ENCODE measurements at places on chromosomes 12 and 14. TPM values are rescaled to one million over a fixed set of nuclear protein-coding genes. Genes with fewer than 3 reads are reported as not detected.

Gene WNT1
- total RNA-seq, result not detected

Gene GPR137C
- total RNA-seq, result 0.22 TPM

Gene AQP2
- total RNA-seq, result 0.63 TPM

Gene FAM181A
- not detected for total RNA-seq

Gene STAB2
- not detected for total RNA-seq

Gene GRIP1
- 0.07 TPM for total RNA-seq

GRCh38 chr12:128079-128478 is 61.5 kb downstream of the IQSEC3 start:
- DNase-seq, result no peak

DNA sequence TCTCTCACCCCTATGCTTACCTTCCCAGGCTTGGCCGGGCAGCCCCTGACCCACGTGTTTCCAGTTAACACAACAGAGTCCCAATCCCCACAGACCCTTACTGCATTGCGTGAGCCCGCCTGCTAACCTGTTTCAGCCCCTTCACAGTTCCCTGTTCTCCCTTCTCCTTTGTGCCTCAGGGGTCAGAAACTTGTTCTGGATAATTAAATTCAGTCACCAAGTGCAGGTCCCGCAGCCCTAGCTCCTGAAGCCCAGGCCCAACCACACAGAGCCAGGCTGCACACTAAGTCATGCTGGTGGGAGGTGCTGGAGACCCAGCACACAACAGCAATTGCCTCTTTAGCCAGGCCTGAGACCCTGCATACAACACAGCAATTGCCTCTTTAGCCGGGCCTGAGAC is 9.6 kb downstream of the ISM2 start:
- no peak for DNase-seq

GRCh38 chr12:95681210-95681765 is 109.3 kb downstream of the NTN4 start:
- DNase-seq, result no peak

DNA sequence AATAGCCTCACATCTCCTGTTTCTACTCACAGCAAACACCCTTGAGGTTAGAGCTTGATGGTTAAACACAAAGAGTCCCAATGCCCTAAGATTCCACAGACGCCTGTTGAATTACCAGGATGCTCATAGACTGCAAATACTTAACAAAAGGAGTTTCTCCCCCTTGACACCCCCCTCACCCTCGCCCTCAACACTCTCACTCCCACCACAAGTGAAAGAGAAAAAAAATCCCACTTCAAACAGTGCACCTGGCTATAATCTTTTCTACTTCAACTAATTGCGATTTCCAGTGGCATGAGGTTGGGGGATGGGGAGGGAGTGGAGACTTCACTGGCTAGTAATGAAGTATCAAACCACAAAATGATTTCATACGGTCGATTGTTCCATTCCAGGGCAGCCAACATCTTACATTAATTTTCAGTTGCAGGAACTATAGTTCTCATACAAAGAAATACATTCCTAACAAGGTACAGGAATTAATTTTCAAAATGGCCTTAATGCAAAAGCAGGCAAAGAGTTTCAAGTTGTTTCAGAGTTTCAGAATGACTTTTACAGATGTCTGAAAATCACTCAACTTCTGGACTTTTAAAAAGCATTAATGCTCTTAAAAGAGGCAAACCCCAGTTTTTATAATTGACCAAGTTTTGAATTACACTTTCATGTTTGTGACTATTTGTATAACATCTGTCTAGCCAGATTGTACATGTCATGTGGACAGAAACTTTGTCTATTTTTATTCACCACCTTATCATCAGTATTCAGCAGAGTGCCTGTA is 390.7 kb downstream of the C12orf75 start:
- DNase-seq, result no peak

DNA sequence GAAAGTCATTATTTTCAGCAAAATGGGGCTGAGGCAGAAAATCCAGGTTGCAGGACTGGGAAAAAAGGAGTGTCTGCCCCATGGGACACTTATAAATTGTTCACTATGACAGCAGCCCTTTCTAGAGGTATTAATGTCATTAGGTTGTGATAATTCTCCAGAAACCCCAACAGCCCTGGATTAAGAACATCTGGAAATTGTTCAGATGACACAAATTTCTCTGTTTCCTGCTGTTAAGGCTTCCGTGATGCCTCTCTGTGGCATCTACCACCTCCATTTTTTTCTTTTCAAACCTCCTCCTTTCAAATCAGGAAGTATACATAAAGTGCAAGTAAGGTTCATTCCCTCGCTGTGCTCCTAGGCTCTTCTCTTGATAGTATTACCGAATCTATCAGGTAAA is 25.6 kb downstream of the EGLN3 start:
- DNase-seq, result no peak

- peak; percentile 88 for DNase-seq
Observed at GRCh38 chr12:49288412-49288853, 6.5 kb upstream of the PRPH start.

DNA sequence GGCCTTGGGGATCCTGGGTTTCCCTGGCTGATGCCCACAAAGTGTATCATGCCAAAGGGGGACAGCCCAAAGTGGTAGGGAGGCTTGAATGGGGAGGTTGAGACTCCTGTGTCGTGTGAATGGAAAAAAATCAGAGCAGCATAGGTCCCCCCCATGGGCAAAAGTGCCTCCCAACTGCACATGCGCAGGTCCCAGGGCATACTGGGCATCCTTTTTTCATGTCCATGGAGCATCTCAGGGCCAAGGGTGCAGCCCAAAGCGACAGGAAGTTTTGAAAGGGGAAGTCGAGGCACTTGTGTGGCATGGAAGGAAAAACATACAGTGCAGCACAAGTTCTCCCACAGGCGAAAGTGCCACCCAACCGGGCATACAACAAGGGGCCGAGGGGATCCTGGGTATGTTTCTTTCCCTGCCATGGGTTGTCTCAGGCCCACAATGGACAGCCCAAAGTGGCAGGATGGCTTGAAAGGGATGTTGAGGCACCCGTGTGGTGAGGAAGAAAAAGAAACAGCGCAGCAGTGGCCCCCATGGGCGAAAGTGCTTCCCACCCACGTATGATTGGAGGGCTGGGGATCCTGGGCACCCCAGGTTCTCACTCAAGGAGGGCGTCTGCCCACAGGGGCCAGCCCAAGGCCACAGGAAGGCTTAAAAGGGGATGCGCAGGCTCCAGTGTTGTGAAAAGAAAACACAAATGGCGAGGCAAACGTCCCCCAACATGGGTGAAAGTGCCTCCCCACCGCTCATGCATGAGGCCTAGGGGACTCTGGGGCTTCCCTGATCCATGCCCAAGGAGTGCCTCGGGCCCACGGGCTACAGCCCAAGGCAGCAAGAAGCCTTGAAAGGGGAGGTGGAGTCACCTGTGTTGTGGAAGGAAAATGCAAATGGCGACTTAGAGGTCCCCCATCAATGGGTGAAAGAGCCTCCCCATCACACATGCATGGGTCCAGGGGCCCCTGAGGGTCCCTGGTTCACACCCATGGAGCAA is 573.7 kb downstream of the ALG10 start:
- no peak for DNase-seq

DNA sequence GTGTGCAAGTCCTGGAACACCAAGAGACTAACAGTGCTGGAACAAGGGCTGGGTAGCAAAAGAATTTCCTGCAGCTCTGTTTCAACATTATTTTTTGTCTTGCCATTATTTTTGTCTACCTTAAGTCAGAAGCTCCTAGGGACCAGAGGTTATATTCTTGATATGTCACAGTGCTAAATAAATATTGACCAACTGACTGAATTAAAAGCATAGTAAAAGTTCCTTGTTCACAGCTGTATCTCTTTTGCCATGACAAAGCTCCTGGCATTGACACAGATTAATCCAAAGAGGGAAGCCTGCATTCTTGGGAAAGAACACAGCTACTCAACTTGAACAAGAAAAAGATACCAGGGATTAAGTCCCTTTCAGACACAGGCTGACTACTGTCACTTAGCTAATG is 136.5 kb downstream of the SPTSSA start:
- DNase-seq, result no peak

DNA sequence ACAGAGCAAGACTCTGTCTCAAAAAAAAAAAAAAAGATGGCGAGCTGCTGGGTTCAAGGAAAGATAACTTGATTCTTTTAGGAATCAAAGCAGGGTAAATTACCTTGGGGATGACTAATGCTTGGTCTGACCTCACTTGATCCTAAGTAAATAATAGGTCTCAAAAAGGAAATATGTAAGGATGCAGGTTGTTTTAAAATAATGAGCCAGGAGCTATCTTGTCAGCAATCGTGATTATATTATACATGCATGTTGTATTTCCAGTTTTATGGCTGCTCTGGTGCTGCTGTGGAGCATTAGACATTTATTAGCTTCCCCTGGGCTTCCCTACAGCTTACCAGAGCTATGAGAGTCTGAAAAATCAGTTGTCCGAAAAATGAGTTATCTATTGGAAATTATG is 2.6 kb downstream of the EIF2B2 start:
- no peak for DNase-seq

DNA sequence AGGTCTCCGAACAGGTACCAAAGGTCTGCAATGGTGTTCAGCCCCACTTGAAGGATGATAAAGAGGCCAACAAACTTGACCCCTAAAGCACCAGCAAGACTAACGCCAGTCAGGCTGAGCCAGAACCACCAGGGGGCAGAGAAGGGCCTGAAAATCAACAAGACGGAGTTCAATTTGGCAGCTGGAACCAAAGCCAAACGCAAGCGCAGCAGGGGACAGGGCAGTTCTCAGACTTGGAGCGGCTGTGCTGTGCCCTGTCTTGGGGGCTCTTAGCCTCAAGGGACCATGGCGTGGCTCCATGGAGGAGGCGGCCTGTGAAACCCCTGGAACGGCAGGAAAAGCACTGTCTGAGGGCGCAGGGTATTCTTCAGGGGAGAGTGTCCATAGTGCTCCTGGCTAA is 19.6 kb downstream of the POMT2 start:
- DNase-seq, result peak; percentile 94

- no peak for DNase-seq
Observed at GRCh38 chr12:70094467-70094866, 148.8 kb upstream of the CNOT2 start.

DNA sequence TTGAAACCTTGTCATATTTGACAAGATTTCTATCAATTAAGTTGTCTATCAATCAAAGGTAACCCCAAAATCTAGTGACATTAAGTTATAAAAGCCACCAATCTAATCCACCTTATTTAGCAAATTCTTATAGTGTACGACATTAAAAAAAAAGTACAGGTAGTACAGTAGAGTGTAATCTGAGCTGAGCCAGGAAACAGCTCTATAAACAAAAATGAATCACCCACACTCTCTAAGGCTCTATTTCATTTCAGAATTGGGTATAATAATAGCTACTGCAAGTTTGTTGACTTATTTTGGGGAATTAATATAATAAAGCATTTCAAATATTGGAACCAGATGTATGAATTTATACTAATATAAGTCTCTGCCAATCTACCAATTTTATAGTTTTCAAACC is 342.4 kb upstream of the FLRT2 start:
- DNase-seq, result no peak

DNA sequence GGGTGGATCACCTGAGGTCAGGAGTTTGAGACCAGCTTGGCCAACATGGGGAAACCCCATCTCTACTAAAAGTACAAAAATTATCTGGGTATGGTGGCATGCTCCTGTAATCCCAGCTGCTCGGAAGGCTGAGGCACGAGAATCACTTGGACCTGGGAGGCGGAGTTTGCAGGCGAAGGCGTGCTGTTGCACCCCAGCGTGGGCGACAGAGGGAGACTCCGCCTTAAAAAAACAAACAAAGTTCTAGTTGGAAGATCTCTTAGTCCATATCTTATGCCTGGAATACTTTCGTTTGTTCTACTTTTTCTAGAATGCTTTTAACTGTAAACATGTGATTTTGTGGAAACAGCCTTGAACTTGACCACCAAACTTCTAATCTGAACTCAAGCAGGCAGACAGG is 38.7 kb downstream of the PPHLN1 start:
- no peak for DNase-seq

GRCh38 chr14:81005540-81006228 is 50.3 kb downstream of the TSHR start:
- no peak for DNase-seq

- DNase-seq, result no peak
Observed at GRCh38 chr14:105855893-105856675, 329.7 kb downstream of the TMEM121 start.

- DNase-seq, result no peak
Observed at GRCh38 chr12:128338386-128339125, 71.6 kb downstream of the TMEM132C start.

GRCh38 chr12:52965337-52965731 is 16.4 kb downstream of the KRT18 start:
- DNase-seq, result no peak

DNA sequence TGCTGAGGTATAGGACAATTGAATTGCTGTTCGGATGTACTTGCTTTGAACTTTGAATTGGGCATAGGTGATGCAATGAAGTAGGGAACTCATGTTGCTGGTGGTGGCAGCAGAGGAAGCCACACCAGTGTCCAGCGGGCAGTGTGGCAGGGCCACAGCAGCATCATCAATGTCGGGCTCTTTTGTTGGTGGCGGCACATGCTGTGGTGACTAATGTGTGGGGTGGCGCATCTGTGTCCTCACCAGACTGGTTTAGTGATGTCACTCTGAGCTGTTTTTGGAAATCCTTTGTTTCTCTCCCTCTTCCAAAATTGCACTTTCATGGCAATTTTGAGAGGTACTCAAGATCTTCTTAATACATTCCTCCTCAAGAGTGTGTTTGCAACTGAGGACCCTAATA is 187.6 kb downstream of the ETNK1 start:
- DNase-seq, result no peak

DNA sequence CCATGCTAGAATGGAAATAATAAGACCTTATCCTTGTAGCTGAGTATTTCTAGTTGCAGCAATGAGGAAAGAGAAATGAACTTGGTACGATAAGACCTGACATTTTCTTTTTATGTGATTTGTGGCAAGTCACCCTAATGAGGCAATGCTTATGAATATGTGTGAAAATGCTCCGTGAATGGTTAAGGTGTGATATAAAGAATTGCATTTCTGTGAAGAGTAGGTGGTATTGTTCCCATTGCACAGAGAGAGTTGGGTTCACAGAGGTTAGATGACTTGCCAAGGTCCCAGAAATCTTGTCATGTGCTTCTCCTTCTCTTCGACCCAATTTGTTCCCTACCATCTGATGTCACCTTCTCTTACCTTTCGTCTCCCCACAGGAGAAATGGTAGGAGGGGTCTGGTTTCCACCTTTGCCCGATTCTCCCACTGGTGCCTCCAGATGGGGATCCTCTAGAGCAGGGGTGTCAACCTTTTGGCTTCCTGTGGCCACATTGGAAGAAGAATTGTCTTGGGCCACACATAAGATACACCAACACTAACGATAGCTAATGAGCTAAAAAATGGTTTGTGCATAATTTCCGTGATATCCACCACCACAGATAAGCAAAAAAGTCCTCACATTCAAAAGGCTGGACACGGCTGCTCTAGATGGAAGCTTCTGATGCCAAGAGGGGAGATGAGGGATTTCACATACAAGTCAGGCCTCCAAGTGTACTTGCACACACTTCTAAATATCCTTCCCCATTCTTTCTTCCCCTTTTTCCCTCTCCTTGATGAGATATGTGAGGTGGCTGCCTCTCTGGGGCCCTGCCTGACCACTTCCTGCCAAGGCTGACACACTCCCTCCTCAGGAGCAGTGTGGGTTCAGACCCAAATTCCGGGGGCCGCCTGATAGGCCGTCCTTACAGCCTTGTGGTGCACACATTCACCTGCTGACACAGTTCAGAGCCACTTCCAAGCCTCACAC is 96.1 kb downstream of the PLXNC1 start:
- no peak for DNase-seq
